Non-pigmented ciliary epithelial cell (primary cell): ENCODE measurements at places on chromosomes 3 and 15.

GRCh38 chr3:65996589-65996988 lies 42.1 kb downstream of the MAGI1 start:
- no peak for DNase-seq

GRCh38 chr3:164929642-164930041 lies 148.7 kb downstream of the SI start:
- no peak for DNase-seq

- DNase-seq, result no peak
Observed at GRCh38 chr15:26628879-26629529, 143.9 kb downstream of the GABRB3 start.

GRCh38 chr15:59274126-59274970 lies 67.7 kb downstream of the LDHAL6B start:
- peak; percentile 48 for DNase-seq

DNA sequence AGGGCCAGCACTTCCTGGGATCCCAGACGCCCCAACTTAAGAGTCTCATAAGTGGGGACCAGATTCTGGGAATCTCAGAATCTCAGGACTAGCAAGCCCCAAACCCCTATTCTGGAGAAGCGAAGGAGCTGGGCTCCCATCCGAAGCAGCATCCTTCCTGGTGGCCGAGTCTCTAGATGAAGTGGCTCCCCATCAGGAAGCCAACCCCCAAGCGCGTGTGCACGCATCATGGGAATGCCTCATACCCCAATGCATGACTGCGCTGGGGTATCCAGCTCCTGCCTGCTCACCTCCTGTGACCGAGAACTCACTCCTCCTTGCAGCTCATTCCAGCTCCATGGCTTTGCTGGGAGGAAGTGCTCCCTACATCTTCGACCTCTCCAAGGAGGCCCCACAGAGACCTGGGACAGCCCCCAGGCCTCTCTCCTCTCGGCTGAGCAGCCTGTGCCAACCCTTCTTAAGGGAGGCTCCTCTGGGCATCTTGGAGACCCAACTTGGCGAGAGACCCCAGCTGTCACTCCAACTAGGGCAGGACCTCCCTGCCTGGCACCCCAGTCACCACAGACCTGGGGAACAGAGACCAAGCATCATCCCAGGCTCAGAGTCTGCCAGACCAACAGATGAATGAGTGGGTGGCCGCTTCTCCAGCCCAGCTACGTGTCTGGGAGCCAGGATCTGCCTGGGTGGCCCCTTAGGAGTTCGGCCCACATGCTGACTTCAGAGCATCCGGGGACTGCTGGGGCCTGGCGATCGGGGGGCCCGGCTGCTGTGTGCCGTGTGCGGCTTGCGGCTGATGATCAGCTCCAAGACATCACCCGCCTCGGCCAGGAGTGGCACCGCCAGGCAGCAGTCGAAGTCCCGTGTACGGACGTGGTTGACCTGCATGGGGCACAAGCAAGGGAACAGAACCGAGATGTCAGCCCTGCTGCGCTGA lies 46.9 kb downstream of the GRIP2 start:
- DNase-seq, result no peak

DNA sequence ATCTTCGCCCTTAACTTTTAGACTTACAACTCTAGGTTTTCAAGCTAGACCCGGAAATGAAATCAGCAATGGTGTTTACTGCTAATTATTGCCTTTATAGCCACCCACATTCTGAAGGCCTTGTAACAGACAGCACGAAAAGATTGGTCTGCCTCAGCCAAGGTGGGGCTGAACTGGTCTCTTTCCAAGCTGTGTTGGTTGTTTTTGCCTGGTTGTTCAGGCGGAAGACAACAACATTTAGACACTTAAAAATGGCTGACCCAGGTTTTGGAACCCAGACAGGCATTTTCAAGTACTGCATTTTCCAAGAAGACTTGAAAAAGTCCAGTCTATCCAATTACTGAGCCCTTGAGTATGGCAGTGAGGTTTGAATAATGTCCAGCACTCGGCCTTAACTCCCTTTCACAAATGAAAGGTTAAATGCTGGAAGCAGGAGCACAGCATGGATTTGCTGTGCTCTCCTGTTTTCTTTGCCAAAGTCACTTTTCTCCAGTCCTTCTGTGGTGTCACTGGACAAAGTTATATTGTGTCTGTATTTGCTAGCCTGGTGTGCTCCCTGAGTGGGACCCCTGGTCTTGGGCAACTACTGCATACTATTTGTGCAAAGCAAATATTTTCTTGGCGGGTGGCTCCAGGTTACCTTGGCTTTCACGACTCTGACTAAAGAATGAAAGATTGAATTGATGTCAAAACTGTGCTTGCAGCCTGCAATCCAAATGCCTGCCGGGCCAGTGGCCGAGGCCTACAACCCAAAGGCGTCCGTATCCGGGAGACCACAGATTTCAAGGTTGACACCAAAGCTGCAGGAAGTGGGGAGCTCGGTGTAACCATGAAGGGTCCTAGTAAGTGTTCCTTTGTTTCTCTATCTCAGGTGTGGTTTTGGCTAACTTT lies 93.5 kb downstream of the FLNB start:
- no peak for DNase-seq

GRCh38 chr3:137852391-137852830 lies 88.3 kb downstream of the SOX14 start:
- no peak for DNase-seq

GRCh38 chr3:16807391-16807790 lies 77.4 kb upstream of the PLCL2 start:
- peak; percentile 11 for DNase-seq

DNA sequence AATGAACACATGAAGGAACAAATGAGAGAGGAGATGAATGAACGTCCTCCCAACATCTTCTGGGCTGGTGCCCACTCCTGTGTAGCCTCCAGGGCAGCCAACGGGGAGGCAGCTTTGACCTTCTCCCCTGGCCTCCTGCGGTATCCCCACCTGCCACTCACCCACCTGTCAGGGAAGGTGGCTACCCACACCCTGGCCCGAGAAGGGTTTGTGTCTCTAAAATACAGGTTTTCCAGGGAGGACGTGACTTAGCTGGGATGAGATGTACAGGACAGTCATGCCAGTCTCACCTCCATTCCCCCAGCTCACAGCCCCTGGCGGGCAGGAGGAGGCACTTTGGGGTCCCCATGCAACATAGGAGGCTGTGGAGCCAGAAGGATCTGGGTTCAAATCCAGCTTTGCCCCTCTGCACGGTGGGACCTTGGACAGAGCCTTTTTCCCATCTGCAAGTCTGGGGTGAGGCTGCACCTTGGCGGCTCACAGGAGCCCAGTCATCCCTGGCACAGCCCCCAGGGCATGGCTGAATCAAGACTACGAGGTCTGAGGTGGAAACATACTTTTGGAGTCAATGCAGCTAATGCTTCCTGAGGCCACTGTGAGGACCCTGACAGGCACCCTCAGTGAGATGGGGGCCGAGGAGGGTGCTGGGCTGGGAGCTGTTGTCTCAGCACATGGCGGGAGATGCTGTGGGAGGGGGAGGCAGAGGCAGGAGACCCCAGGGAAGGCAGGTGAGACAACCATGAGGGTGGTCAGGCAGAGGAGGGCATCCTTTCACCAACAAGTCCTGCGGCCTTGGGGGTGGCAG lies 11.1 kb upstream of the PLXND1 start:
- DNase-seq, result no peak

DNA sequence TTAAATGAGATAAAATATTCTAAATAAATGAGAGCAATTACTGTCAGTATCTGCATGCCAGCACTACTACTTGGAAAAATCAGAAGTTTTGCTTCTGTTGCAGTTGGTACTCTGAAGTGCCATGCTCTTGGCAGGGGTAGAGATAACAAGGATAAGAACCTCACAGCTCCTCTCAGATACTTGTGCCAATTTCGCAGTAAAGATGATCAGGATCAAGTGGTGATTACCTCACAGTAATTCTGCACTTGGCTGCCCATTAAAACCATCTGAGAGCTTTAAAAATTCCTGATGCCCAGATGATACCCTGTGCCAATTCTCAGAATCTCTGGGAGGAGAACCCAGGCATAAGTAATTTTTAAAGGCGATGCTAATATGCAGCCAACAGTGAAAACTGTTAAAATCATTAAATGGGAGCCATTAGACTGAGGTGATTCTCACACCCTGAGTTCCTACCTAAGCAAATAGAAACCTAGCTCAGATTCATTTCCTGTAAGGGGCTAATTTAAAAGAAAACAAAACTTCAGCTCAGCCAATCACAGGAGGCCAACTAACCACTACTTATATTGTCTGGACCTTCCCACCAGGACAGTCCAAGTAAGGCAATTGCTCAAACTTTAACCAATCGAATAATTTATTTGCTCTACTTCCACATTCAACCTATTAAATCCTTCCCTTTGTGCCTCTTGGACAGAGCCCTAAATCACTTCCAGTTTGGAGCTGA lies 171.2 kb downstream of the KCNMB2 start:
- DNase-seq, result no peak

DNA sequence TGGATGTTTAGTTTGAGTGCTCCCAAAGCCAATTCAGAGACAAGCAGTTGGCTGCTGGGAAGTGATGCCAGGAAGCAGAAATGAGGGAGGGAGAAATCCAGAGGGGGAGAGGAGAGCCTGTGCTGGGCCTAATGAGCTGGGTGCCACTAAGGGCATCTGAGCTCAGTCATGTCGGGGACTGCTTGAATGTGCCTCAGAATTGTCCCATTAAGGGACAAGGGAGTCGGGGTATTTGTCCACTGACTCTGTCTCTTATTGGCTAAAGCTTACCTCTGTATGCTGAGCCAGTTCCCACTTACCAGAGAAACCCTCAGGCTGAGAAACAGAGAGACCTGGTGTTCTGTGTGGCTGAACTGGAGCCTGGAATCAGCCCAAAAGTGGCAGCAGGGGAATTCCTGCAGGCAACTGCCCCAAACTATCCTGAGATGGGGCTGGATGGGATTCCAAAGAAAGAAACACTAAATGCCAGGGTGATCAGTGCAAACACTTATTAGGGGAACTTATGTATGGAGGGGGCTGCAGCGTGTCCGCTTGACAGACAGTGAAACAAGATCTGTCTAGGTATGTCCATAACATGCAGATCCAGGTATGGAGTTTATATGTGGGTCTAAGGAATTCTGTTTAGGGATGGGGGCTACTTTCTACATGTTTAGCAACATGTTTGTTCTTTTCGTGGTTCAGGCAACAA lies 48.6 kb downstream of the NR1D2 start:
- DNase-seq, result no peak

GRCh38 chr3:127483902-127484591 lies 106.5 kb downstream of the TPRA1 start:
- no peak for DNase-seq

- no peak for DNase-seq
Observed at GRCh38 chr3:155502630-155503029, 209.1 kb upstream of the STRIT1 start.

- DNase-seq, result no peak
Observed at GRCh38 chr3:183968666-183969245, 48.9 kb downstream of the ABCC5 start.
